ENCODE measurements at places on chromosomes 3 and 15.

DNA sequence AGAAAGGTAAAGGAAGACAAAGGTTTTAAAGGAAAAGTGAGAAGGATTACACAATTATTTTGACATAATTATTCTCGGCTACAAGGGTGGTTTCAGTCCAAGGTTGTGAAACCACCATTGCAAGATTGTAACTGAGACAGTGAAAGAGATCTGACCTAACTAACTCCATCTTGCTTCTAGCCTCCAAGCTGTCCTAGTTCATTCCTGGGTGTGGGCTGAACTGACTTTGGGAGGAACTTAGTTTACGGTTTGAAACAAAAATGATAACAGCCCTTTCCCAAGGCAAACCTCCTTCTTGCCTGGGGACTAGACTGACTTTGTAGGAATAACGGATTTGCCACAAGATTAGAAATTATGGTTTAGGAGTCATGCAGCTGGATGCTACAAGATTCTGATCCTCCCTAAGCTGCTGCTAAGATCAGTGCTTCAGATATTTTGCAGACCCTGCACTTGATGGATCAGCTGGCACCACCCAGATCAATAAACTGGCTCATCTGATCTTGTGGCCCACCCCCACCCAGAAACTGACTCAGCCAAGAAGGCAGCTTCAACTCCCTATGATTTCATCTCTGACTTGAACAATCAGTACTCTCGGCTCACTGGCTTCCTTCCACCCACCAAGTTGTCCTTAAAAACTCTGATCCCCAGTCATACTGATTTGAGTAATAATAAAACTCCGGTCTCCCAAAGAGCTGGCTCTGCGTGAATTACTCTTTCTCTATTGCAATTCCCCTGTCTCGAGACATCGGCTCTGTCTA, 57.7 kb upstream of the AADACL2 start:
- DNase-seq = no peak
- H3K4me3 ChIP-seq = no peak overlapping the region
- no peak overlapping the region for H3K27ac ChIP-seq
- H3K27me3 ChIP-seq = no peaks in the 10 kb centered on the region
- H3K4me1 ChIP-seq = no peaks in the 10 kb centered on the region

DNA sequence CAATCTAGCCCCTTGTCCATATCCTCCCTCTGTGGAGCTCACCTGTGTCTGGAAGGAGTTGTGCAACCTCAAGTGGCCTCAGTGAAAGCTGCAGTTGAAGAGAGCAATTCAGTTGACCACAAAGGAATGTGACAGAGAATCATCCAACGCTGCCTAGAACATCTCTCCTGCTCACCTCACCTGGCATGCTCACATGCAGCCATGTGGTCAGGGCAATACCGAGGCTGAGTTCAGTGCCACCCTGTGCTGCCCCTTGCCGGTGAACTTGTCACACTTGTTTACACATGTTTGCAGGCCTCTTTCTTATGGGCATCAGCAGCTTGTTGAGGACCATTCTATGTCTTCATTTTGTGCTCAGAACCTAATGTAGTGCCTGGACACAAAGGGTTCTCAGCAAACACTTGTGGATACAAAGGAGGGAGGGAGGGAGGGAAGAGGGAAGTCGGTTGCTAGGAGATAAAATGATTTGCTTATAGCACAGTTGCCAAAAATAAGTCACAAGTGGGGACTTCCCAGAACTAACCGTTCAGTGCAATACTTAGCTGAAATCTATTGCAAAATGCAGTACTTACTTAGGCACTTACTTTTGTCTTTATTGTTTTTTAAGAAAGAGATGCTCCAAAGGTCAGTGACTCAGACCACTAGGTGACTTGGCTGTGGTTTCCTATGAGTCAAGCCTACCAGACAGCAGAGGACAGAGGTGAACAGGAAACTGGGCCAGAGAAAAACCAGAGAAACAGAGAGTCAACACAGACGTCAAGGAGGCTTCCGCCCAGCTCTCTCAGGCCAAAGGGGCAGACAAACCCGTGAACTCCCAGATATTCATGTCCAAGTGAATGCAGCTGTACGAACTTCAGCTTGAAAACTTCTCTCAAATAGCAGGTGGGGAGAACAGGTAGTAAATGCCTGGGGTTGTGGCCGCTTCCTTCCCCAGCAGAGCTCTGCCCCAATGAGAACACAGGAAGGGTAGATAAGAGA, 227.8 kb upstream of the CTNNB1 start:
- no peak for DNase-seq
- H3K36me3 ChIP-seq = no peaks in the 10 kb centered on the region
- H3K27me3 ChIP-seq = no peaks in the 10 kb centered on the region
- H3K4me3 ChIP-seq = no peak overlapping the region
- H3K4me1 ChIP-seq = peaks cover 25% of the 10 kb centered on the region

- DNase-seq = no peak
- H3K4me1 ChIP-seq = no peaks in the 10 kb centered on the region
- no peaks in the 10 kb centered on the region for H3K36me3 ChIP-seq
- H3K27me3 ChIP-seq = no peaks in the 10 kb centered on the region
- no peak overlapping the region for H3K4me3 ChIP-seq
These were observed 190.7 kb upstream of the NDN start for GRCh38 chr15:23877502-23878412.

DNA sequence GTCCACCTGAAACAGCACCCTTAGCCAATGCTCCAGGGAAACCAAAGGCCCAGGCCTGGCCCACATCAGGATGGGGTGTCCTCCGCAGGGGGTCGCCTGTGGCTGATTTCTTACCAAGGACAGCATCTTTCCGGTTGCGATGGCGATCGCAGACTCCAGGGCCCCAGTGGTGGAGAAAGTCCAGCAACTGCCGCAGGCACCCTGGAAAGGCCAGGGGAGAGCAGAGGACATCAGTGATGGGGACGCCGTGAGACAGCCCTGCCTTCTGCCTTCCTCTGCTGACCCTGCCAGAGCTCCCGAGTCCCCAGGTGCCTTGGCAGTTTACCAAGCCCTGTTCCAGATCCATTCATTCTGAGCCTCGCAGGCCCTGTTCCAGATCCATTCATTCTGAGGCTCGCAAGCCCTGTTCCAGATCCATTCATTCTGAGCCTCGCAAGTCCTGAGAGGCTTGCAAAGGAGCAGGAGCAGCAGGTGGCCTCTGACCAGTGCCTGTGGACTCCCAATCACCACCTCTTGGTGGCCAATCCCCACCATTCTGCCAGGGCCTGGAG, 12.5 kb downstream of the CTSH start:
- H3K27me3 ChIP-seq = no peaks in the 10 kb centered on the region
- H3K4me3 ChIP-seq = no peak overlapping the region
- DNase-seq = no peak
- peaks cover 75% of the 10 kb centered on the region for H3K4me1 ChIP-seq

DNA sequence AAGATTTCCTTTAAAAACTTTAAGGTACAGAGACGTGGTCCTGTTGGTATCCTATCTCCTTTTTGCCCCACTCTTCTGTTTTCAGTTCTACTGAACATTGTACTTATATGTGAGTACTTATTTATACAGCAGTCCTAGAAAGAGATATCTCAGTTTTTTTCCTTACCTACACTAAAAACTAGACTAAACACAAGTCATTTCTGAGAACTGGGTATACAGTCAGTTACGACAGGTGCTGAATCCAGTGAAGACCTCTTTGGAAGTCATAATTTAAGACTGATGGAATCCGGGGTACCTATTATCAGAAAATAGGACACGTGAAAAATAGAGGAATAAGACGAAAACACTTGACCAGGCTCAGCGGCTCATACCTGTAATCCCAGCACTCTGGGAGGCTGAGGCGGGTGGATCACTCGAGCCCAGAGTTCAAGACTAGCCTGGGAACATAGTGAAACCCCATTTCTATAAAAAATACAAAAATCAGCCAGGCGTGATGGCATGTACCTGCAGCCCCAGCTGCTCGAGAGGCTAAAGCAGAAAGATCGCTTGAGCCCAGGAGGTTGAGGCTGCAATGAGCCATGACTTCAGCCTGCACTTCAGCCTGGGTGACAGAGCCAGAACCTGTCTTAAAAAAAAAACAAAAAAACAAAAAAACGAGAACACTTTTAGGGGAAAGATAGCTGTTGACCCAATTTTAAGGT, 76.3 kb downstream of the KLHL25 start:
- no peaks in the 10 kb centered on the region for H3K27me3 ChIP-seq
- no peak overlapping the region for H3K27ac ChIP-seq
- no peaks in the 10 kb centered on the region for H3K4me1 ChIP-seq
- no peak overlapping the region for H3K4me3 ChIP-seq
- H3K36me3 ChIP-seq = peaks cover 22% of the 10 kb centered on the region

- no peak overlapping the region for H3K4me3 ChIP-seq
- no peaks in the 10 kb centered on the region for H3K27me3 ChIP-seq
- no peak for DNase-seq
- peaks cover 4% of the 10 kb centered on the region for H3K4me1 ChIP-seq
- no peak overlapping the region for H3K27ac ChIP-seq
- no peaks in the 10 kb centered on the region for H3K36me3 ChIP-seq
These were observed 140.6 kb upstream of the PRR20G start for GRCh38 chr3:127428344-127428997.

- H3K36me3 ChIP-seq = no peaks in the 10 kb centered on the region
- H3K4me3 ChIP-seq = no peak overlapping the region
- H3K27me3 ChIP-seq = no peaks in the 10 kb centered on the region
- no peaks in the 10 kb centered on the region for H3K4me1 ChIP-seq
- DNase-seq = no peak
These were observed 164.6 kb upstream of the HES1 start for GRCh38 chr3:193971261-193971751.
